ENCODE measurements at places on chromosomes 13 and 19.

DNA sequence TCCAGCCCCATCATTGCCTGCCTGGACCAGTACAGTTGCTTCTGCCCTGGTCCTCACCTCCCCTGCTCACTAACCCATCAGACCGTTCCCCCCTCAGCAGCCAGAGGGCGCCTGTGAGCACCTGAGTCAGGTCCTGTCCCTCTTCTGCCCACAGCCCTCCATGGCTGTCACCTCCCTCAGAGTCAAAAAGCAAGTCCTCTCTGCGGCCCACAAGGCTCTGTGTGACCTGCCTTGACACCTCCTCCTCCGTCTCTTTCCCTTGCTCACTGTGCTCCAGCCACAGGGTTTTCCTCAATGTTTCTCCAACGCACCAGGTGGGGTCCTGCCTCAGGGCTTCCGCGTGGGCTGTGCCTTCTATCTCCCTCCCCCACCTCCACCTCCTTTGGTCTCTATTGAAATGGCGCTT, 29.4 kb upstream of the PTPRS start:
- no peak for DNase-seq

DNA sequence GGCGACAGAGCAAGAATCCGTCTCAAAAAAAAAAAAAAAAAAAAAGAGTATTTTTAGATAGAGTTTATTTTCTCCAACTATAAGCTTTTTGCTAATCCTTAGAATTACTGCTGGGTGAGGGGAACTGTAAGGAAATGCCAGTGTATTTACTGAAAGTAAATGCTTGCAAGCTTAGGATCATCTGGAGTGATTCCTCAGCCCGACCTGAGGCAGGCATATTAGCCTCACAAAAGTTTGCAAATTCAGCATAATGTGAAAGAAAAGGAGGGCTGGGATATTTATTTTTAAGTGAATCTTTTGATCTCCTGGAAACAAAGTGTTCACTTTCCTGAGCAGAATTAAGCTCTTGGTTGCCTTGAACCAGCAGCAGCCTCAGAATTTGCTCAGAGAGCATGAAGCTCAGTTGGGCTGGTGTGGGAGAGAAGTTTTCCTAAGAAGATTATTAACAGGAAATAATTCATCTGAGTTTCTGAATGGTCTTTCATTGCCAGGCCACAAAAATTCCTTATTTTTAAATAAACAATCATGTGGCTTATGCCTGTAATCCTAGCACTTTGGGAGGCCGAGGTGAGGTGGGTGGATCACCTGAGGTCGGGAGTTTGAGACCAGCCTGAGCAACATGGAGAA, 24.7 kb upstream of the SPATA13 start:
- no peak for DNase-seq

DNA sequence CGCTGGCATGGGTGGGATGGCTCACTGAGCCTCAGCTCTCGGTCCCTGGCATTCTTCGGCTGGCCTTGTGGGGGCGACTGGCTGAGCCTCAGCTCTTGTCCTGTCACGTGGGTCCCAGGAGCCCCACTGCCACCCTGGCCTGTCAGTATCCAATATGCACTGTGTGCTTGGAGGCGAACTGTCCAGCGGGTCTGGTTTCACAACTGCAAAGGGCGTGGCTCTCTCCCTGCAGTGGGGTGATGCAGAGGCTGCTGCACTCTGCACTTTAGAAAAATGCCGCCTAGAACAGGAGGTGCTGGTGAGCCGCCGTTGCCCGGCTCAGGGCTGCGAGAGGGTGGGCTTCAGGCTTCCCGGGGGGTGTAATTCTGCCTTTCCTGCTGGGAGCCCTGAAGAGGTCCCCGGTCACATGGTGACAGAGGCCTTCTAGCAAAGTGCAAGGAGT, 17.0 kb upstream of the TMEM255B start:
- DNase-seq = no peak

DNA sequence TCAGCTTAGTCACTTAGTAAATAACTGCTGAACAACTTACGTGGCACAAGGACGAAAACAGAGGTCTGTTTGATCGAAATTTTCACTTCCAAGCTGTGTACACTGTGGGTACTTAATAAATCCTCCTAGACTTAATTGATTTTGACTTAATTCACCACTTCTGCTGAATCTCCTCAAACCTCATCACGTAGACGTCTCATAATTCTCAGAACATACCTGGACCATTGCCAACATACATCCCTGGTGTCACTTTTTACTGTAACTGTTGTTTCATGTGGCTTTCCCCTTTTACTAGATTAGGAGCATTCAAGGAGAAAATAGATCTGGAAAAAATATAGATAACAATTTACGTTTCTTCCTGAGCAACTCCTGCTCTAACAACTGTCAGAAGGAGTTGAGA, 105.0 kb downstream of the MBNL2 start:
- no peak for DNase-seq

- DNase-seq = no peak
Observed at GRCh38 chr13:21825186-21825585, 154.3 kb downstream of the FGF9 start.

Measured in GM04503 (cell line).